ENCODE measurements at places on chromosomes 5 and 9. TPM values are rescaled to one million over a fixed set of nuclear protein-coding genes. Genes with fewer than 3 reads are reported as not detected.

DNA sequence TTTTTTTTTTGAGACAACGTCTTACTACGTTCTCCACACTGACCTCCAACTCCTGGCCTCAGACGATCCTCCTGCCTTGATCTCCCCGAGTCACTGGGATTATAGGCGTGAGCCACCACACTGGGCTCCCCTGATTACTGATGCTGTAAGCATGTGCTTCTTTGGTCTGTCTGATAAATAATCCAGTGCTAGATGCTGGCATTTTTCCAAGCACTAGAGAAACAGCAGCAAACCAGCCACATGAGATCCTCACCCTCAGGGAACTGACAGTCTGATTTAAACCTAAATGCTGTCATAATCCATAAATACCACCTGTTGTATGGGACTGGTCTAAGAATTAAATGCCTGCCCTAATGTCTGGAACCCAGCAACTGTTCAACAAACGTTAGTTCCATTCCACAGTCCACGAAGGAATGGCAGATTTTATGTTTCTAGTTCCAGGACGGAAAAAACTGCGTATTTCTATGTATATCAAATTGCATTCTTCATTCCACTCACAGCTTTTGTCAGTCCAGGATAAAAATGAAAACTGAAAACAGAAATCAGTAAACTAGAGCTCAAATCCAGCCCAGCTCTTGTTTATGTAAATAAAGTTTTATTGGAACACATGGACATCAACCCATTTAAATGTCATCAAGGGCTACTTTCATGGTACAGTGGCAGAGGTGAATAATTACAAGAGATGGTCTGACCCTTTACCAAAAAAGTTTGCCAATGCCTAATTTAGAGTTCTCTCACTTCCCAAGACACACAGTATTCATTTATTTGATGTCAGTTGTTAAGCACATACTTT lies 20.1 kb downstream of the SLC35D2 start:
- DNase-seq: no peak

Gene TPPP
- 5.6 TPM for total RNA-seq

DNA sequence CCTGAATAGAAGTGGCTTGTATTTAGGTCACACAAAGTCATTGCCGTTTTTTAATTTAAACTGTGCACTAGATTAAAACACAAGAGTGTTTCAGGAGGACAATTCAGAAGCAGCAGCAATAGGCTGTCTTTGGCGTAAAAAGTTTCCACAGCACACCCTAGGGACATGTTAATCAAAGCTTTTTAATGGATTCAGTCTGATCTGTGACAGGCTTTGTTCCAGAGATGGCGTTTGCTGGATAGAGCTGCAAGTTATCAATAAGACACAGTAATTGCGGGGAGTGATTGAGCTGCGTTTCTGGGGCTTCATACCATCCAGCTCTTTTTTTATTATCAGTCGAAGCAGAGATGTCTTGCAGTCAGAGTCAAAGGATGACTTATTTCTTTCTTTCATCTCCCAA lies 300.3 kb downstream of the ZNF608 start:
- no peak for DNase-seq

Gene NIPAL4
- total RNA-seq: not detected

Gene GGTA1
- total RNA-seq: 17.6 TPM

DNA sequence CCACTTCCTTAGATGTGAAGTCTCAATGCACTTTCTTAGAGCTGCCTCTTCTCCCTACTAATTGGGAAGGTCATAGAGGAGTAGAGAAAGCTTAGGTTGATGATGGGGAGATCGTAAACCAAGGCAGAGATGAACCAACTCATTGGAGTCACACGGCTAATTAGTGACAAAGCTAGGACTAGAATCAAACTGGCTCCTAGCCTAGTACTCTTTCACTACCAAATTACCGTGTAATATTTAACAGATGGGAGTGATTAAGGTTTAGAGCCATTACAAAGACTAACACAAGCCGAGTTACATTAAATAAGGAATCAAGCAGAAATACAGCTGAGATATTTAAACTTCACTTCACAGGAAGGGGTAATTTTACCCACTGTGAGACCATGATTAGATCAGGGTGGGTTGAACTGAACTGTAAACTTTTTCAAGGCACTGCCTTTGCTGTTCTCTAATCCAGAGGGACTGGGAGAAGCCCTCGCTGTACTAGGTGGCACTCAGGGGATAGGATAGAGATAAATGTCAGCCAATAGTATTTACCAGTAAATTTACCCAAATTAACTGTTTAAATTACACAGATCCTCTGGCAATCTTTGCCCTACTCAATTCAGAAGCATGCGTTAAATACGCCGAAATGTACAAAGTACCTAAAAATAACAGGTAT lies 166.4 kb upstream of the PIK3R1 start:
- no peak for DNase-seq

- no peak for DNase-seq
These were observed 163.7 kb upstream of the GNA14 start for GRCh38 chr9:77811832-77812231.

All from aorta (tissue), 5 donors.